ENCODE measurements at places on chromosomes 16 and 17. TPM values are rescaled to one million over a fixed set of nuclear protein-coding genes. Genes with fewer than 3 reads are reported as not detected.

- DNase-seq, result no peak
These were observed 20.1 kb downstream of the HSD17B2 start for GRCh38 chr16:82055117-82055516.

GRCh38 chr17:57425431-57425830, 169.1 kb downstream of the MSI2 start:
- DNase-seq, result no peak

Gene CSH1
- total RNA-seq, result not detected

DNA sequence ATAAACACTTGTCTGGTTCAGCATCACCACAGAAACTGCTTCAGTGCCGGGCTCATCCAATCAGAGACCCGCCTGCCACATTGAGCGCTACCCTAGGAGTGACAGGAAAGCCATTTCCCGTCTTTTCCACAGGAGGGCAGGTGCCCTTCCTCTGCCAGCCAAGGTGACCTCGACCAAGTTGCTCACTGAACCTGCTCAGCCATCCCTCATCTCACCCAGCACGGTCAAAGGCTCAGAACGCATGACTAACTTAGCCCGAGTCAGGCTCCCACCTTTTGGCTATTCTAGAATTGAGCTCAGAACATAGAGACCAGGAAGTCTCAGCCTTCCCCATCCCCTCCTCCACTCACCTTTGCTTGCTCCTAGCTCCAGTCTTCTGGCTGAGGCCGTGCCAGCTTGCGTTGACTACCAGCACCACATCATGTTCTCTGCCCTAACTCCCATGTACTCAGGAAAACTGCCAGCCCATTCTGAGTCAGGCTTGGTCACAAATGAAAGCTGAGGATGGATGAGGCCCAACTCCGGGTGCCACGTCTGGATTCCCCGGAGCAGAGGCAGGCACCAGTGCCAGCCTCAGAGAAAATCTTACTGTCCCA, 15.6 kb downstream of the MRPS23 start:
- DNase-seq, result peak; percentile 49

- DNase-seq, result peak; percentile 2
These were observed 114.2 kb downstream of the METRNL start for GRCh38 chr17:83193336-83194185.

DNA sequence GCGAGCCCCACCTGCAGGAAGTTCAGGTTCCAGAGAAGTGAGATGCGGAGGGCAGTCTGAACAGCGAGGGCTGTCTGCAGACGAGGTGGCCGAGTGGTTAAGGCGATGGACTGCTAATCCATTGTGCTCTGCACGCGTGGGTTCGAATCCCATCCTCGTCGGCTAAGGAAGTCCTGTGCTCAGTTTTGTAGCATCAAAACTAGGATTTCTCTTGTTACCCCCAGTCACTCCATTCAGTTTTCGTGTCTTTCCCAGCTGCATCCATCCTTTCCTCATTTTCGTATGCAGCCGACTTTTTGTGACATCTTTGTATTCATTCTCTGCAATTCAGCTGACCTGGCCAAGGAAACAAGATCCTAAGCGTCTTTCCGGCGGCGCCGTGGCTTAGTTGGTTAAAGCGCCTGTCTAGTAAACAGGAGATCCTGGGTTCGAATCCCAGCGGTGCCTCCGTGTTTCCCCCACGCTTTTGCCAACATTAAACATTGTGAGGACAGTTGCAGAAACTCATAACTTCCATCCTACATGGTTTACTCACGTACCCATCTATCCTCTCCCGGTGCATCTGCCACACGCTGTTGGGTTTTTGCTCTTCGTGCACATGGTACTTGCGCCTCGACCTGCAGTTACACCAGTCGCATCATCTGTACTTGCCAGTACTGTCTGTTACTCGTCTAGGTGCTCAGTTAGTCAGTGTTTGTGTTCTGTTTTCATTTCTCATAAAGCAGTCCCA, 3.0 kb downstream of the BORCS6 start:
- peak; percentile 97 for DNase-seq

GRCh38 chr16:84517366-84517765, 12.9 kb upstream of the MEAK7 start:
- no peak for DNase-seq

Gene JMJD6
- 21.6 TPM for total RNA-seq

DNA sequence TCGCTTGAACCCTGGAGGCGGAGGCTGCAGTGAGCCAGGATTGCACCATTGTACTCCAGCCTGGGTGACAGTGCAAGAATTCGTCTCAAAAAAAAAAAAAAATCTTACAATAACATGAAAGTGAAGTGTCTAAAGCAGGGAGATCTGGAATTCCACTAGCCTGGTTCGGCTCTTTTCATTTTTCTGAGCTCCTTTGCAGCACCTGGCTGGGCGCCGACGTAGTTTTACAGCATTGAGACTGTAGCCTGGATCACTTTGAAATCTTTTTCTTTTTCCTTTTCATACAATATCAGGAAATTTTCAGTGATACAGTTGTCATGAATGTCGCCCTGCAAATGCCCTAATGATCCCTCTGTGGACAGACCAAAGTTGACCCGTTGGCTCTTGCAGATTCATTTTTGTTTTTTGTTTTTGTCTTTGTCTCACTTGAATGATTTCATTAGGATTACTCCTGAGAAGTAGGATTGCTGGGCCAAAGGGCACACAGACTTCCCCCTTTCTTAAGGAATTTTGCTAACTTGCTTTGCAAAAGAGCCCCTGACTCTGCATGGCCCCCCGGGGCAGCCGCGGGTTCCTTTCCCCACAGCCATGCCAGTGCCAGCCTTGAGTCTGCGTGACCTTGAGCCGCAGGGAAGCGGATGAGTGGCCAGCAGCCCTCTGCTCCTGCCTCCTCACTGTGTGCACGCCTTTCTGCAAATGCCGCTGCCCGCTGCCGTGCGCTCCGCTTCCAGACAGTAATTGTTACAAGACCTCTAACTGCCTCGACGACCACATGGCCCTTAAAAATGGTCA, 28.0 kb downstream of the CRISPLD2 start:
- peak; percentile 41 for DNase-seq

GRCh38 chr16:50859628-50860360, 117.9 kb downstream of the CYLD start:
- no peak for DNase-seq
